Endothelial cell (in vitro differentiated cells): ENCODE measurements at places on chromosomes 2 and 18. TPM values are rescaled to one million over a fixed set of nuclear protein-coding genes. Genes with fewer than 3 reads are reported as not detected.

RDH14 gene
- 15.4 TPM for total RNA-seq

CIB4 gene
- total RNA-seq, result not detected

CDCA7 gene
- 13.0 TPM for total RNA-seq

SFTPB gene
- total RNA-seq, result not detected

DNA sequence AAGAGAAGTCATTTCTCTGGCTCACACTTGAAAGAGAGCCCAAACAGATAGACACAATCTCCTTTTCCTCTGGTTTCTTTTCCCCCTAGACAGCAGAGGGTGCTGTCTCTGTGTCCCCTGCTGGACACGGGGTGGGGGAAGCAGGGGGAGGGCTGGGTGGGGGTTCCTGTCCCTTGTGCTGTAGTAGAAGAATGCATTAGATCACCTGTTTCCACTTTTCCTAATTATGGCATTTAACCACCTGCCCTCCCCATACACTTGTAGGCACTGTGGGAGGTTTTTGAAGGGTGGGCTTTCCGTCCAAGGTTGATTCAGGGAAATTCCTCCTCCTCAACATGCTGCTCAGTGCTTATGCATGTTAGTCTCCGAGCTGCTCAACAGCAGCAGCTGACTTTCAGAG, 206.2 kb upstream of the EPAS1 start:
- H3K27me3 ChIP-seq, result no peaks in the 10 kb centered on the region
- H3K27ac ChIP-seq, result no peak overlapping the region
- H3K4me3 ChIP-seq, result no peak overlapping the region
- DNase-seq, result no peak

DNA sequence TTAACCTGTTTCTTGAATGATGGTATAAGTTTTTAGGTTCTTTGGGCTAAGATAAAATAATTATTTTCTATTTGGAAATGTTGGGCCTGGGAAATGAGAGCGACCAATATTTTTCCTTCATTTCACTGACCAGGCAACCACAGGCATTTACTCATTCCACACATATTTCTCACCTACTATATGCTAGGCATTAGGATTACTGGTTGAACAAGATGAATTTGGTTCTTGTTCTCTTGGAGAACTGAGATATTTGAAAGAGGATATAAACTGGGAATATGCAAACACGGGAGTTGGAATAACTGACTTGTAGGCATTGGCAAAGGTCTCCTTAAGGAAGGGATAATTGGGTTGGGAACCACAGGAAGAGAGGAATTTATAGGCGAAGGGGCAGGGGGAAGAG, 3.9 kb upstream of the MYL1 start:
- H3K27me3 ChIP-seq, result no peaks in the 10 kb centered on the region
- no peak for DNase-seq
- no peaks in the 10 kb centered on the region for H3K4me1 ChIP-seq
- no peak overlapping the region for H3K4me3 ChIP-seq
- no peak overlapping the region for H3K27ac ChIP-seq
- H3K36me3 ChIP-seq, result no peaks in the 10 kb centered on the region

DNA sequence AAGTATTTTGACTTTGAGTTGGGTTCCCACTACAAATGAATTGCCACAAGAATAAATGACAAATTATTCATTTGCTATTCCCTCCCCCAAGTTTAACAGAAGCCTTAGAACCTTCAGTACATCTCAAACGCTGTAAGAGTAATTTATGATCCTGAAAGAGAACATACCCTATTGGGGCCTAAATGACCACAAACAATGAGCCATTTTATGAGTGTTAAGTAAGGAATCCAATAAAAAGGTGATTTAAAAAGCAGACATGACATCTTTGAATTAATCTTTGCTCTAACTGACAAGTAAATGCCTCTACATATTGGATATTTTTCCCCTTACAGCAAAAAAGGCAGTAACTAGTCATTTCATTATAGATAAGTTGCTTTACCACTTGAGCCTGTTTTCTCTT, 136.9 kb downstream of the NRXN1 start:
- H3K4me1 ChIP-seq, result no peaks in the 10 kb centered on the region
- no peaks in the 10 kb centered on the region for H3K36me3 ChIP-seq
- no peak for DNase-seq
- no peak overlapping the region for H3K4me3 ChIP-seq

- H3K27me3 ChIP-seq, result peaks cover 10% of the 10 kb centered on the region
- DNase-seq, result peak; percentile 27
- H3K4me3 ChIP-seq, result peak overlapping the region; percentile 79
- H3K27ac ChIP-seq, result peak overlapping the region; percentile 97
Observed at GRCh38 chr18:3593381-3593903, 143.5 kb downstream of the TGIF1 start.

DNA sequence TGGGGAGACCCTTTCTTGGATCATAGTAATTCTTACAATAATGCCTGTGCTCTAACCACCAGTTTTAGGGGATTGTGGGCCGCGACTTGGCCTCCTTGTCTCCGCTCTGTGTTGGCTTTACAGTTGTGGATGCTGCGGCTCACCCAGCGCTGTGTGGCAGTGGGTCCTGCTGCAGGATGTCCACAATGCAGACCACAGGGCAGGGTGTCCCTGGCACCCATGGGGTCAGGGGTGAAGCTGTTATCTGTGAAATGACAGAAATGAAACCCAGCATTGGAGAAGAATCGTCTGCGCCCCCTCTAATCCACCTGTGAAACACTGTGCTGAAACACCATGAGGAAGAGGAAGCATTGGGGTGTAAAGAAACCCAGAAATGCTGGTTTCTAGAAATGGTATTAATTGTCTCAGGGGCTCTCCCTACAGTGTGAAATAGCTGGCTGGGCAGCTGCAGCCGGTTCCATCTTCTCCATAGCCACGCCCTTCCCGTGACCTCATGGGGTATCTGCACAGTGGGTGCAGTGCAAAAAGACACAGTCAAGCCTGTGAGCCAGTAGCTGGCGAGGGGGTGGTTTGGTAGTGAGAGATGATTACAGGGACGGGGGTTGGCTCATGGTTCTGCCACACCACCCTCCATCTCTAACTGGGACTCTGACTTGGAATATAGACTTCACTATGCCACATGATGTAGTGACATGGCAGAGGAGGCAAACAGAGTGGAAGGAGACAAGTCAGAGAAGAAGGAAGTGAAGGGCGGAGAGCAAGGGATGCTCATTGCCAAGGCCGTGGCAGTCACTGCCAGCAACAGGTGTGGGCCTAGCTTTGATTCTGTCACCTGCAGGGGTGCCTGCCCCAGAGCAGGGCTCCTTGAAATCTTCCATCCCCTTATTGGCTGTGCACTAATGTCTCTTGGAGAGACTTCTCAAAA, 16.2 kb downstream of the INPP4A start:
- H3K27ac ChIP-seq, result no peak overlapping the region
- no peak for DNase-seq
- H3K4me1 ChIP-seq, result peaks cover 26% of the 10 kb centered on the region
- no peak overlapping the region for H3K4me3 ChIP-seq
- peaks cover 3% of the 10 kb centered on the region for H3K36me3 ChIP-seq
- peaks cover 8% of the 10 kb centered on the region for H3K27me3 ChIP-seq

GRCh38 chr2:239225371-239225851, 175.4 kb downstream of the HDAC4 start:
- H3K27me3 ChIP-seq, result peaks cover 5% of the 10 kb centered on the region
- DNase-seq, result no peak
- no peaks in the 10 kb centered on the region for H3K36me3 ChIP-seq
- H3K4me3 ChIP-seq, result no peak overlapping the region
- H3K27ac ChIP-seq, result no peak overlapping the region
- H3K4me1 ChIP-seq, result peaks cover 9% of the 10 kb centered on the region

- H3K4me1 ChIP-seq, result peaks cover 8% of the 10 kb centered on the region
- no peak for DNase-seq
- no peaks in the 10 kb centered on the region for H3K27me3 ChIP-seq
- H3K36me3 ChIP-seq, result no peaks in the 10 kb centered on the region
- H3K4me3 ChIP-seq, result no peak overlapping the region
Observed at GRCh38 chr18:73118121-73118816, 250.5 kb upstream of the NETO1 start.

GRCh38 chr2:143528021-143528420, 398.8 kb downstream of the ARHGAP15 start:
- no peak overlapping the region for H3K27ac ChIP-seq
- no peak for DNase-seq
- no peaks in the 10 kb centered on the region for H3K27me3 ChIP-seq
- peaks cover 4% of the 10 kb centered on the region for H3K4me1 ChIP-seq

GRCh38 chr2:14492920-14493503, 139.5 kb upstream of the LRATD1 start:
- H3K4me1 ChIP-seq, result no peaks in the 10 kb centered on the region
- H3K36me3 ChIP-seq, result no peaks in the 10 kb centered on the region
- H3K4me3 ChIP-seq, result no peak overlapping the region
- no peaks in the 10 kb centered on the region for H3K27me3 ChIP-seq

DNA sequence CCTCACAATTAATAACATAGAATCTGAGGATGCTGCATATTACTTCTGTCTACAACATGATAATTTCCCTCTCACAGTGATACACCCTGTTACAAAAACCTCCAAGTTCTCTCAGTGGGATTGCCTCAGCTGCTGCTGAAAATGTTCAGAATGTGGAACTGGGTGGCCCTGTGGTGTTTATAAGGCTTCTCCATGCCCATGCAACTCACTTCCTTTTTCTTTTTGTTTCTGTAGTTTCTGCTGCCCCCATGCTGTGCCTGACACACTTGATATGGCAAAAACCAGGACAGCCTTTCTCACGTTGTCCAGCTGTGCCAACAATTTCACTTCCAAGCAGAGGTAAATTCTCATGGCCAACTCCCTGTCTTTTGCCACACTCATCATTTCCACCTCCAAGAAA, 206.2 kb downstream of the RPIA start:
- no peaks in the 10 kb centered on the region for H3K27me3 ChIP-seq
- H3K27ac ChIP-seq, result no peak overlapping the region
- peaks cover 2% of the 10 kb centered on the region for H3K4me1 ChIP-seq

DNA sequence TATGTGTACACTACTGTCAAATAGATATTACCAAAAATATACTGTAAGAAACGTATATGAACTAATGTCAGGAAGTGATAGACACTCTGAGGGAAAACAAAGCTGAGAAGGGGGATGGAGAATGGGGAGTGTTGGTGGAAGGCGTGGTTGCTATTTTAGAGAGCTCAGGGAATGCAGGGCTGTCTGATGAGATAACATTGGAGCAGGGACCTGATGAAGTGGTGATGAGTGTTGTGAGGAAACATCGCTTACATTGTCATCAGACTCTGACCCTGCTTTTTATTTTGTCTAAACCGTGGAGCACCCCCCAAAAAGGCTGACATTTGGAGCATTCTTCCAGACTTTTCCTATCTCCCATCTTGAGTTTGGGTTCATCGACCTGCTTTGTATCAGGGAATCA, 194.7 kb downstream of the LTBP1 start:
- H3K4me1 ChIP-seq, result peaks cover 8% of the 10 kb centered on the region
- H3K36me3 ChIP-seq, result peaks cover 25% of the 10 kb centered on the region
- DNase-seq, result no peak
- H3K27ac ChIP-seq, result no peak overlapping the region
- no peak overlapping the region for H3K4me3 ChIP-seq
- H3K27me3 ChIP-seq, result peaks cover 14% of the 10 kb centered on the region

DNA sequence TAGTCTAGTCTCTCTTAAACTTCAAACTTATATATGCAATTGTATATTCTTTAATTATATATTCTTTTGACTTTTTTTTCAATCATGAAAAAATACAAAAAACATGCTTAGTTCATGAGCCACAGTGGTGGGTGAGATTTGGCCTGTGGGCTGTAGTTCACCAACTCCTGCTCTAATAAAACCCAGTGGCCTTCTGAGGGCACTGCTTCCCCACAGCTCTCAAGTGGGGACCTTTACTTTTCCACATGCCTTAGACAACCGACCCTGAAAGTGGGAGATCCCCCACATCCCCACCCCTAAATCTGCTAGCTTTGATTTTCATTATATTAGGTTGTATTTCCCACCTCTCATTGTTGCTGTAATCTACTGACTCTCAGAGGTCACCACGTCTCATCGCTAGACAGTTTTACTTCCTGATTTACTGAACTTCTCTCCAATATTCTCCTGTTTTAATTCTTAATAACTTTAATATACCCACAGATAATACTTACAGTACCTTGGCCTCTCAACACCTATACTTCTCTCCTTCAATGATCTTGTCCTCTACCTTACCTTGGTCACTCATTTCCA, 57.3 kb downstream of the ROCK1 start:
- H3K4me1 ChIP-seq, result no peaks in the 10 kb centered on the region
- H3K4me3 ChIP-seq, result no peak overlapping the region
- no peak for DNase-seq
- H3K27me3 ChIP-seq, result no peaks in the 10 kb centered on the region
- H3K27ac ChIP-seq, result no peak overlapping the region
- H3K36me3 ChIP-seq, result no peaks in the 10 kb centered on the region

- no peak for DNase-seq
- H3K27ac ChIP-seq, result no peak overlapping the region
Observed at GRCh38 chr2:230770804-230771203, 58.2 kb downstream of the CAB39 start.

GRCh38 chr2:226121046-226121738, 678.4 kb downstream of the IRS1 start:
- no peak for DNase-seq
- H3K27ac ChIP-seq, result no peak overlapping the region
- H3K27me3 ChIP-seq, result no peaks in the 10 kb centered on the region
- H3K36me3 ChIP-seq, result no peaks in the 10 kb centered on the region

DNA sequence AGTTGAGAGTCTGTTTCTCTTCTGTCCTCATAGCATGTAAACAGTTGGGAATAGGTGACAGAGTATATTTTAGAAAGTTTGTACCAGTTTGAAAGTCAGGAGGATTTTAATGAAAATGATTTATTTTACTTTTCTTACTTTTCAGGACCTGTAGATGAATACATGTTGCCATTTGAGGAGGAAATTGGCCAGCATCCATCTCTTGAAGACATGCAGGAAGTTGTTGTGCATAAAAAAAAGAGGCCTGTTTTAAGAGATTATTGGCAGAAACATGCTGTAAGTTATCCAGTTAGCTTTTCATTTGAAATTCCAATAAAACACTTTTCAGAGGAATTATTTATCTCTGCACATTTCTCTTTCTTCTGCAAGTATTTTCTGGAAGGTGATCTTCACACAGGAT, 81.1 kb downstream of the ACVR2A start:
- no peak overlapping the region for H3K4me3 ChIP-seq
- DNase-seq, result no peak
- no peaks in the 10 kb centered on the region for H3K27me3 ChIP-seq
- no peaks in the 10 kb centered on the region for H3K36me3 ChIP-seq

- no peaks in the 10 kb centered on the region for H3K36me3 ChIP-seq
- no peak for DNase-seq
- no peak overlapping the region for H3K27ac ChIP-seq
- H3K27me3 ChIP-seq, result peaks cover 1% of the 10 kb centered on the region
- no peak overlapping the region for H3K4me3 ChIP-seq
Observed at GRCh38 chr18:3985664-3986063, 469.4 kb downstream of the DLGAP1 start.
